NCI-H2107 (cell line): ENCODE measurements at places on chromosomes 7 and 10.

- no peak for DNase-seq
Measured at GRCh38 chr10:6537770-6538169, 42.3 kb downstream of the PRKCQ start.

DNA sequence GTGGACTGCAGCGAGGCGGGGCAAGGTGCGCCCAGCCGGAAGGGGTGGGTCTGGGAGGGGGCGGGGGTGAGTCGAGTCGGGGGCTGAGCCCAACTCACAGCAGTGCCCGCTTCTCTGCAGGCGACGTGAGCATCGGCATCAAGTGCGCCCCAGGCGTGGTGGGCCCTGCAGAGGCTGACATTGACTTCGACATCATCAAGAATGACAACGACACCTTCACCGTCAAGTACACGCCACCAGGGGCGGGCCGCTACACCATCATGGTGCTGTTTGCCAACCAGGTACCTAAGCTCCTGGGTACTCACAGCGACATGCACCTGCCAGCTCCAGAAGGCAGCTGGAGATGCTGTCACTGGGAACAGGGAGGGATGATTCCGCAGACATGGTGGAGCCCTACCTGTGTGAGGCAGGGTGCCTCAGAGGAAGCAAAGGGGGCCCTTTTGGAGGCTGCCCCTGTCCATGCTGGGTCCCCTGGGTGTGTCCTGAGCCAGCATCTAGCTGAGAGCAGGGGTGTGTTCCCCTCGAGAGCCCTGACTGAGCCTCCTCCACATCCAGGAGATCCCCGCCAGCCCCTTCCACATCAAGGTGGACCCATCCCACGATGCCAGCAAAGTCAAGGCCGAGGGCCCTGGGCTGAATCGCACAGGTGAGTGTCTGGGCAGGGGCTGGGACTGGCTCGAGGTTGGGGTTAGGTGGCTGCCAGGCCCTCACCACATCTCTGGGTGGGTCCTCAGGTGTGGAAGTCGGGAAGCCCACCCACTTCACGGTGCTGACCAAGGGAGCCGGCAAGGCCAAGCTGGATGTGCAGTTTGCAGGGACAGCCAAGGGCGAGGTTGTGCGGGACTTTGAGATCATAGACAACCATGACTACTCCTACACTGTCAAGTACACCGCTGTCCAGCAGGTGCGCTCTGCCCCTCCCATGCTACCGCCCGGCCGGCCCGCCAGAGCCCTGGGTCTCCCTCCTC is 12.8 kb downstream of the FLNC start:
- no peak for DNase-seq

GRCh38 chr10:8424555-8425211 is 370.2 kb downstream of the GATA3 start:
- DNase-seq, result no peak

DNA sequence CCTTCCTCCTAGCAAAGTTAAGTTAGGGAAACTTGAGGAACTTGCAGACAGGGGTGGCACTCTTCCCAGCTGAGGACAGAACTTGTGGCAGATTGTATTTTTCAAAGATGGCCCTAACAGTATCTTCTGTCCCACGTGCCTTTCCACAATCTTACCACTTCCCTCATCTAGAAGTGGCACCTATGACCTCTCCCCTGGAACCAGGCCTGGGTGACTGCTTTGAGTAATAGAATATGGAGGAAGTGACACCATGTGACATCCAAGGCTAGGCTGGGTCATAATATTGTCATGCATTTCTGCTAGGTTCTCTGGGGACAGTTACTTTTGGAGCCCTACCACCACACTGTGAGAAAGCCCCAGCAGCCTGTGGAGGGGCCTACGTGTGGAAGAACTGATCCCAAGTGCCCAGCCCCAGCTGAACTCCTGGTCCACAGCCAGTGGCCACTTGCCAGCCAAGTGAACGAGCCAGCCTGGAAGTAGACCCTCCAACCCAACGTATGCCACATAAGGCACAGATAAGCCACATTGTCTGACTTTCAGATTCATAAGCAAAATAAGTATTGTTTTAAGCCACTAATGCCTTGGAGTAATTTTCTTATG is 193.7 kb downstream of the PTPN20 start:
- DNase-seq, result no peak

DNA sequence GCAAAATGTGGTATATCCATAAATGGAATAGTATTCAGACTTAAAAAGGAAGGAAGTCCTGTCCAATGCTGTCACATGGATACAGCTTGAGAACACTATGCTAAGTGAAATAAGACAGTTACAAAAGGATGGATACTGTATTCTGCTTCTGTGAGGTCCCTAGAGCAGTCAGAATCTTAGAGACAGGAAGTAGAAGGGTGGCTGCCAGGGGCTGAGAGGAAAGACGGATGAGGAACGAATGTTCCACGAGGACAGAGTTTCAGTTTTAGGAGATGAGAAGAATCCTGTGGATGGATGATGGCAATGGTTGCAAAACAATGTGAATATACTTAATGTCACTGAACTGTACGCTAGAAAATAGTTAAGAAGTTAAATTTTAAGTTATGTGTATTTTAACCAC is 3.8 kb downstream of the PRKCQ start:
- no peak for DNase-seq

- no peak for DNase-seq
Measured at GRCh38 chr7:94882891-94883290, 24.5 kb upstream of the PPP1R9A start.

DNA sequence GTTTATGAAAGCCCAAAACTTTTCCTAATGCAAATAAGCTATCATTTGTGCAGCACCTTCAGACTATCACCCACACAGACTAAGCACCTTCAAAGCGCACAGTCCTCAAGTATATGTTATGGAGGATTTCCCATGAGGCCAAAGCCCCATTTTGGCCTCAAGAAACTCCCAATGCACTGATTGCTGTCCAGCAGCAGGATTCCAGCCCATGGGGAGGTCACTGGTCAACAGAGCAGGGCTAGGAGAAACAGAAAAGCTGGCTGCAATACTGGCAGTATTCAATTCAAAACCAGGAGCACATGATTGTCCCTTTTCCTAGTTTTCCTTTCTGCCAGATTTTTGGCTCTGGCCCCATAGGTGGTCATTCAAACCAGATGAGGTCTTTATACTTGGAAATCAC is 24.5 kb upstream of the KIAA1217 start:
- no peak for DNase-seq

DNA sequence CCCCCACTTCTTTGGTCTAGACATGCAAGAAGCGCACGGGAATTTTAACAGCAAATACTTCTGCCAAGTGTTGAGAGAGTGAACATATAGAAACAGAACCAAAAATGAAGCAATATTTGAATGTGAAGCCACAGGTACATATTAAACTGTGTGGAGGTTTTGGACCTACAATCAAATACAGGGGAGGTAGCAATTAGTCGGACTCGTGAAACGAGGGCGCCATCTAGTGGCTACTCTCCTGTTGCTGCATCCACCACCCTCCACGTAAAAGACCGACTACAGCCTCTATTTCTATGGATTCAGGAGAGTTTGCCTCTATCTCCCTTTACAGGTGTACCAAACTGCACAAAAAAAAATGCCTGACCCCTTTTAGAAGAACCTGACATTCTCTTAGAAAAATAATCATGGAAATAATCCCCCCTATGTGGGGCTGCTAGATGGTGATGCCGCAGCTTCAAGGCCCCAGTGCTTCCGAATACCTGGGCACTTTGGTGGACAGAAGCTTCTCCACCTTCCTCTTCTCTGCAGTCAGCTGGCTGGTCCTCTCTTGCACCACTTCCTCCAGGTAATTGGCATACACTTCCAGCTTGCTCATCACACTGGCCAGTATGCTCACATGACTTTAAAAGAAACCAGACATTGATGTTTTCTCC is 31.7 kb downstream of the TECTB start:
- peak; percentile 16 for DNase-seq

GRCh38 chr10:121792198-121792597 is 135.6 kb downstream of the ATE1 start:
- no peak for DNase-seq

DNA sequence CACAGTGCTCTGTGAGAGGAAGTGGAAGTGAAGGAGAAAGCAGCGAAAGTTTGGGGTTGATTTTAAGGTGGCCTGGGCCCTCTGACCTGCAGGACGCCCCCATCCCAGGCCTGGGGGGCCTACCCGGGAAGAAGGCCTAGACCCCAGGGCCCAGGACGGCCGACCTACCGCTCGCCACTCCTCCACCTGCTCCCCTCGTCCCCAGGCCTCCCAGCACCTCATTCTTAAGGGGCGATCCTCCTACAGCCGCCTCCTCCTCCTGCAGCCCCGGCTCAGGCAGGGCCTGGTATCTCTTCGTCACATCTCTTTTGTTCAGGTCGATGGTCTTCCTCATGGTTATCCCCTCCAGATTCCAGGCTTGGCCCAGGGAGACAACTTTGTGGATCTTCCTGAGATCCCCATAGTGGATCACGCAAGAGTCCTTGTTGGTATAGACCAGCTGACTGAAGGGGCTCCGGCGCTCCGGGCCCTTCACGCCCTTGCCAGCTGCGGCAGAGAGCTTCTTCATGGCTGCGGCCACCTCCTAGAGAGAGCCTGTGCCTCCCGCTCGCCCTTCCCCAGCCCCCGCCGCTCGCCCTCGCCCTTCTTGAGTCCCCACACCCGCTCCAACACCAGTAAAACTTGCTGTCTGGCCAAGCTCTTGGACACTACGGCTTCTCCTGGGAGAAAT is 117.5 kb downstream of the OR13A1 start:
- DNase-seq, result no peak

- DNase-seq, result no peak
Measured at GRCh38 chr10:15858861-15859281, 1.4 kb downstream of the MINDY3 start.
